ENCODE measurements at places on chromosomes 16 and 17.

DNA sequence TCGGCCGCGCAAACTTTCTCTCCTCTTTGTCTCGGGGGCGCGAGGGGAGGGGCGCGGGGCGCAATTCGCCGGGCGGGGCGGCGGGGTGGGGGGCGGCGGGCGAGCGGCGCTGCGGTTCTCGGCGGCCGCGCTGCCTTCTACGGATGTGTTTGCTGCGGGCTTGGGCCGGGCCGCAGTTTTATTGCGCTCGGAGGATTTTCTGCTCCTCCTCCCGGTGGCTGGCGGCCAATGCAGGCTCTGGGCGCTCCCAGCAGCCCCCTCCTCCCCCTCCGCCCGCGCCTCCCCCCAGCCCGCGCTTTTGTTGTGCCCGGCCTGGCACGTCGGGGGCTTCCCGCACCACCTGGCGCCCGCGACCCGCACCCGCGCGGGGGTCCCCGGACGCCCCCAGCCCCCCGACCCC, at the start of gene TIMP2:
Gene TIMP2 (minus strand): TSS at position 154 of the 400 bp plus-strand sequence. CDS start 299 bp downstream, outside the sequence.
- DNase-seq = no peak

DNA sequence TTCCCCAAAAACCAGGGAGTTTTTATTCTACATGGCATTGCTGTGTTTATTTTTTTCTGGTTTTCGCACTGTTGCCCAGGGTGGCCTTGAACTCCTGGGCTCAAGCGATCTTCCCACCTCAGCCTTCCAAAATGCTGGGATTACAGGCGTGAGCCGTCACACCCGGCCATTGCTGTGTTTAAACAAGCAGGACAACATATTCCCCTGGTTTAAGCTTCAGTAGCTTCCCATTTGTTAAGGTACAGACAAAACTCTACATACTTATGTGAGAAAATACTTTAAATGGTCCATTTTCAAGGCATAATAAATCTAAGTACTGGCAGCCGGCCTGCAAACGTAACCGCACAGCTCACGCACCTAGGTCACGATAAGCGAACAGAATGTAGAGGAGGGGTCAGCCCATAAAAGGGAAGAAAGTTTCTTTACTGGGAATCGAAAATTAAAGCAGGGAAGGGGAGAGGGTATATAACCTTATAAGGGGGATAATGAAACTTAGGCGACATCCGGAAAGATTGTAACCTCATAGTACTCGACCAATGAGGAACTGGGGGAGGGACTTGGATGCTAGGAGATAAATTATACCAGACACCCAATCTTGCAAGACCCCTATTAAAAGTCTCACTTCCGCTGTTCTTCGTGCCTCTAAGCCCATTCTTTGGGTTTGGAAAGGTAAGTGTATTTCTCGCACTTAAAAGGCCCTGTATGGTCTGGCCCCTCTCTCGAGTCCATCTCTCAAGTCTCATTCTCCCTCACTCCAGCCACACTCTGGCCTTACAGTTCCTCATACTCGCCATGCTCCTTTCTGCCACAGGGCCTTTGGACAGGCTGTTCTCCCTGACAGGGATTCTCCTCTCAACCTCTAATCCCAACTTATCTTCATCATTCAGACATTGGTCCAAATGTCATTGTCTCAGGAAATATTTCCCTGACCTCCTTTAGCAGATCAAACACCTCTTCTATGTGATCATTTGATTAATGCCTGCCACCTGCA, 59.2 kb downstream of the TEX14 start:
- DNase-seq = peak; percentile 48

DNA sequence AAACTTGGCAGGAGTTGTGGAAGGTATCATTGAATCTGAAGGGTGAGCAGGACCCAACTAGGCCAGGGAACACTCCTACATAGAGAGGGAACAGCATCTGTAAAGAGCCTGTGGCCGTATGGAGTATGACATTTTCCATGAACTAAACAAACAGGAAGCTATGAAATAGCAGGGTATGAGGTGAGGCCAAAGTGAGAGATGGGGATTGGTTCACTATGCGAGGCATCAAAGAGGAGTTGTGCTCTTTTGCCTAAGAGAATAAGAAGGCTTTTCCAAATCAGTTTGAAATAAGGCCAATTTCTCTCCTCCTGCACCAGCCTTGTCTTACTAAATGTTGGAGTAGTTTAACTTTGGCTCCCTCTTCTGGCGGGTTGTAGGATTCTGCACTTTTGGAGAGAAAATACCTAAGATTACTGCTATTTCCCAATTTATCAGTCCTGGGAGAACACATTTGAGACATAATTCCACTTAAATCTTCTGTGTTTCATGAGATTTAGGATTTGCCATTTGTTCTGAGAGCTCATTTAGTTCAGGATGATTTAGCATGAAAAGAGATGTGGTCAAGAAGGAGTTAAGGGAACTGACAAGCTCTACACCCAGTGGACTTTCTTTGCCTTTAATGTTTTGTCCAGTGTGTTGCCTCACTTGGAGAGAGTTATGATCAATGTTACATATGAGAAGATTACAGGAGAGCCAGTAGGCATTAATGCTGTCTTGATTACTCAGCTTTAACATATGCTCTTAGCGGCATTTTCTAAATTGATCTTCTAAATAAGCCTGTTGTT, 55.4 kb downstream of the TNRC6C start:
- peak; percentile 47 for DNase-seq

DNA sequence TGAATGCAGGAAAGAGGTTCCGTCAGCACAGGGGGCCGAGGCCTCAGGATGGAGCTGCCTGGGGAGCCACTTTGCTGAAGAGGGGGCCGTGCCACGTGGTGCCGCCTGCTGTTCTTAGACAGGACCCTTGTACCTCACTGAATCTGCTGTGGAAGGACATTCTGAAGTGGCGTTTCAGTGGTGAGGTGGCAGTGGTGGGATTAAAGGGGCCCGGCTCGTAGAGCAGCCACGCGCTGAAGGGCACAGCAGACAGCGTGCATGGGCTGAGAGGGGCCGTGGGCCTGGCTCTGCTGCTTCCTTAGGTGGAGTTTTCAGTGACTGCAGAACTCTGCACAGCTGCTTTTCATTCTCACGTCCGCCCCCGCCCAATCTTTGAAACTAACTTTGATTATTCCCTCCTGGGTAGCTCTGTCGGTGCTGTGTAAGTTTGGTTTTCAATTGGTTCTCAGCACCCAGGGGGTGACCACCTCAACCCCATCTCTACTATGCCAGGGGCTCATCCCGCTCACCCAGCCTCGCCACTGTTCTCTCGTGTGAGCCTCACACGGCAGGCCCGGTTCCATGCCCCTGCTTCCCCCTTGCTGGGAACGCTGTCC, 70.3 kb downstream of the SEC14L1 start:
- DNase-seq = no peak

- DNase-seq = no peak
Observed at GRCh38 chr16:79651363-79651762, 50.8 kb upstream of the MAF start.

DNA sequence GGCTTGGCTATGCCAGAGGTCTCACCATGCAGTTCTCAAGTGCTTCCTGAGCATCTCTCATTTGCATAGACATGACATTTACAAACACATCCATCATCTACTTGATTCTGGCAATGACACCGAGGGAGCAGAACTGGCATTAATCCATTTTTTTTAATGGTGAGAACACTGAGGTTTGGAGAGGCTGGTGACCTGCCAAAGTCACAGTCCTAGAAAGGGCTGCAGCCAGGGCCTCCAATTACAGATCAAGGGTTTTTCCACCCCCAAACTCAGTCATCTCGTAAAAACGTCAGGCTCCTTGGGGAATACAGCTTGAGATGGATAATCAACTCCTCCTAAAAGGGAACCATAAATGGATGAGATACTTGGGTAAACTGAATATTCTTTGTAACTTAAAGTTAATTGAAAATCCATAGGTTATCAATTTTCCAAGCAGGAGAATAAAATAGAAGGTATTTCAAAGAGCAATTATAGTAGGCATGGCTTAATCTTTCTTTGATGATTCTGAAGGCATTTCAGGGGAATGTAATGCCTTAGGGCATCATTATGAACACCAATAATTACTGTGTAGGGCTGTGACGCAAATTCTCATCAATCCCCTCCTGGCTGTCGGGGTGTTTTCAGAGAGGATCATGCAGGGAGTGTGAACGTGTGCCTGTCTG, 9.4 kb upstream of the MEOX1 start:
- no peak for DNase-seq

DNA sequence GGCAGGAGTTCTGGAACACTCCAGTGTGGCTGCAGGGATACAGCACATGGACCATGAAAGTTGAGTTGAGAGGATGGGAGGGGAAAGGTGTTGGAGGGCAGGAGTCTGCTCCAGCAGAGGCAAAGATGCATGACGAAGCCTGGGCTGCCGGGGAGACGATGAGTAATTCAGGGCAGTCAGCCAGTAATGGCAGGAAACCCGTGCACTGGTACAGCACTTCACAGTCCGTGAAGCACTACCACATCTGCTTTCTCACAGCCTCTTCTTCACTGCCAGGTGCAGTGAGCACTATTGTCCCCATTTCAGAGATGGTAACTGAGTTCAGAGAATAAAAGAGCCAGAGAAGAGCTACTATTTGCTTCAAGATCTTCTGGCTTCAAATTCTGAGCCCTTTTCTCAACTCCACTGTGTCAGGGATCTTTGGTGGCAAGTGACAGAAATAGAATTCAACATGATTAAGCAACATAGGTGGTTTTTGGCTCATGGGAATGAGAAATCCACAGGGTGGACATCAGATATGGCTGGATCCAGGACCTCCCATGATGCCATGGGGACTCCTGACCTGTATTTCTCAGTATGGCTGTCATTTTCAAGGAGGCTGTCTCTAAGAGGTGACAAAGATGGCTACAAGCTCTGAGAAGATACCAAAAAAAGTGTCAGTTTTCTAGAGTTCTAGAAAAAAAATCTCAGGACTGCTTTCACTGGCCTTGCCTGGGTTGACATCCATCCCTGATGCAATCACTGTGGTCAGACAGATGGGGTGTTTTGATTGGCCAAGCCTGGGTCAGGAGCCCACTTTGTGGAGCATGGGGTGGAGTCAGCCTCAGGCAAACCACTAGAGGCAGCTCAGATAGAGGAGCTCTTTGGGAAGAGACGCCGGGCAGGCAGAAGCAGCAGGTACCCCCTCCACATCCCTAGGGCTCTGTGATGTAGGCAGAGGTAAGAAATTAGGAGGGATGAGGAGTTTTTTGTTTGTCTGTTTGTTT, 24.7 kb downstream of the IL21R start:
- DNase-seq = no peak

DNA sequence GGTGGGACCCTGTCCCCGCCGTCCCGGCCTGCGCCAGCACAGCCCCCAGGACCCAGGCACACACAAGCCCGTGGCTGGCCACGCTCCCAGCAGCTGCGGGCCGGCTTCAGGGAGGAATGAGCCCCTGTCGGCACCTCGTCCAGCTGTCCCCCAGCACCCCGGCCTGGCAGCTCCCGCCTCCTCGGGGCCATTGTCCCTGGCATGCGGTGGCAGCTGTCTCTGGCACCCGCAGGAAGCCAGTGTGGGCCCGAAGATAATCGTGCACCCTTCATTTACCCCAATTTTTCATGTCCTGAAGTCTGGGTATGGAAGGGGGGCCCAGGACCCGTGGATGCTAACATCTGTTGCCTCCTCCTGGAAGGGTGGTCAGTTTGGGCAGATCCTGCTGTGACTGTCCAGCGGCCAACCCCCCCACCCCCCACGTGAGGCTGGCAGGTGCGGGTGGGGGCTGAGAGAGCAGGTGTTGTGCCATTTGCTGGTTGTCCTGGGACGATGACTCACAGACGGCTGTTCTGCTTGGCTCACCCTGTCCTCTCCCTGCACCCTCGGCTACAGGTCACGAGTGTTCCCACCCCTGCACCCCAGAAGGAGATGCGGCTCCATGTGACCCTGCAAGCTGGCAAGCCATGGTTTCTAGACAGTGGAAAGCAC, 4.0 kb upstream of the LMF1 start:
- DNase-seq = no peak

DNA sequence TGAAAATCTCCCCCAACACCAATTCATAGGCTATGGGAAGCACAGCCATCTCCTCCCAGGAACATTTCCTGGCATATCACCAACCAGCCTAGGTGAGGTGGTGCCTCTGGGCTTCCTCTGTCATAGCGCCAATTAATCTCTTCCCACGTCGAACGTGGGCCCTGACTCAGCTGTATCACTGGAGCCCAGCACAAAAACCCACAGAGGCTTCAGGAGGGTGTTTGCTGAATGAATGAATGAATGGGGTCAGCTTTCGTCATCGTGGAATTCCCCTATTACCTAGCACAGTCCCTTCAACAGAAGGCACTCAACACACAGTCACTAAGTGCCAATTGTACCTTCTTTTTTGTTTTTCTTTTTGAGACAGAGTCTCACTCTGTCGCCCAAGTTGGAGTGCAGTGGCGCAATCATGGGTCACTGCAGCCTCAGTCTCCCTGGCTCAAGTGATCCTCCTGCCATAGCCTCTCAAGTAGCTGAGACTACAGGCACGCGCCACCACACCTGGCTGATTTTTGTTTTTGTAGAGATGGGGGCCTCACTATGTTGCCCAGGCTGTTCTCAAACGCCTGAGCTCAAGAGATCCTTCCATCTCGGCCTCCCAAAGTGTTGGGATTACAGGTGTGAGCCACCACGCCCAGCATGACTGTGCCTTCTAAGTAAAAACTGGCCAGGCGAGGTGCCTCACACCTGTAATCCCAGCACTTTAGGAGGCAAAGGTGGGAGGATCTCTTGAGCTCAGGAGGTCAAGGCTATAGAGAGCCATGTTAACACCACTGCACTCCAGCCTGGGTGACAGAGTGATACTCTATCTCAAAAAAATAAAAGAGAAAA, 4.1 kb downstream of the ZNF688 start:
- no peak for DNase-seq

GRCh38 chr17:79223953-79224352, 149.3 kb downstream of the ENGASE start:
- no peak for DNase-seq

GRCh38 chr17:19407601-19408345, 3.3 kb upstream of the RNF112 start:
- DNase-seq = no peak

DNA sequence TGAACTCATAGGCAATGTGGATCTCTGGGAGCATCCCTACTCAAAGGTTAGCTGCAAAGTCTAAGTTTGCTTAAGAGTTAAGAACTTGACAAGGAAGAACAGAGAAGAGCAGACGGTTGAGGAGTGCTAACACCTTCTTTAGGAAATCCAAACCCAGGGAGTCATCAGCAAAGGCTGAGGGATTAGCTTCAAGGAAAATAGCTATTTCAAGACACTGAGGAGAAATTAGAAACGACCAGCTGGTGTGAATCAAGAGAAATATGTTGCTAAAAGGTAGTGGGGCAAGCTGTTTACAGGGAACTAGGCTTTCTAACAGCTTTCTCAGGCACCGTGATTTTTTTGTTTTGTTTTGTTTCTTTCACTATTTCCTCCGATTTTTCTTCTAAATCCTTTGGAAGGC, 90.7 kb downstream of the CDH8 start:
- DNase-seq = no peak

- DNase-seq = no peak
Observed at GRCh38 chr17:76952402-76952801, 84.2 kb downstream of the MGAT5B start.

- DNase-seq = no peak
Observed at GRCh38 chr16:5323284-5324141, 225.9 kb upstream of the EEF2KMT start.

GRCh38 chr17:1853698-1854097, 23.9 kb downstream of the RPA1 start:
- DNase-seq = no peak

GRCh38 chr17:51189628-51190027, 23.4 kb downstream of the NME2 start:
- DNase-seq = no peak

- no peak for DNase-seq
Observed at GRCh38 chr17:70230850-70231640, 61.7 kb downstream of the KCNJ2 start.

- DNase-seq = no peak
Observed at GRCh38 chr16:50856991-50857390, 115.1 kb downstream of the CYLD start.

GRCh38 chr16:7083096-7083495, 249.5 kb upstream of the RBFOX1 start:
- peak; percentile 19 for DNase-seq
